ENCODE measurements at places on chromosomes 1 and 21.

- no peak for DNase-seq
Observed at GRCh38 chr1:176051902-176052518, 155.1 kb downstream of the COP1 start.

DNA sequence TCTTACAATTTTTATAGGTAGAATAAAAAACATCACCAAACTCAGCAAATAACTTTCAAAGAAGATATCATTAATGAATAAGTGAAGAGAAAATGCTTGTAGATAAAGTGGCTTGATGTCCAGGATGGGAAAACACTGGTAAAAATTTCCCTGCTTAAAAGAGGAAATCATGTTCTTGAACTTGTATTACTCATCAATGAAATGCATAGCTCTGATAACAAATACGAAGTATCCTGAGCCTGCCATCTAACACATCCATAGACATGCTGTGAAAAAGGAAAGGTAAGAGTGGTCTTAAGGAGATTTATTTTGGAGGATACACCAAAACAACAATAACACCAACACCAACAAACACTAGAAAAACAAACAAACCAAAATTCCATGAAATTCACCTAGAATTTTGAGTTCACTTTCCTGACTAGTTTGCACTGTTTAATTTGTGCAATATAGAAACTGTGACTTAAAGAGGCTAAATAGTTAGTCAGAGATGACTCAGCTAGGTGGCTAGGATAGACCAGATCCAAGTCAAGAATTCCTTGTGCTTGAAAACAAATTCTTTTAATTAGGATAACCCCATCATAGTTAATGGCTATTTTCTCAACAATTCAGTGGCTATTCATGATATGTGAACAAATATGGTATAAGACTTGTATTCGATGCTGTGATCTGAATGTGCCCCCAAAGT, 179.8 kb upstream of the KCNK2 start:
- DNase-seq: no peak

DNA sequence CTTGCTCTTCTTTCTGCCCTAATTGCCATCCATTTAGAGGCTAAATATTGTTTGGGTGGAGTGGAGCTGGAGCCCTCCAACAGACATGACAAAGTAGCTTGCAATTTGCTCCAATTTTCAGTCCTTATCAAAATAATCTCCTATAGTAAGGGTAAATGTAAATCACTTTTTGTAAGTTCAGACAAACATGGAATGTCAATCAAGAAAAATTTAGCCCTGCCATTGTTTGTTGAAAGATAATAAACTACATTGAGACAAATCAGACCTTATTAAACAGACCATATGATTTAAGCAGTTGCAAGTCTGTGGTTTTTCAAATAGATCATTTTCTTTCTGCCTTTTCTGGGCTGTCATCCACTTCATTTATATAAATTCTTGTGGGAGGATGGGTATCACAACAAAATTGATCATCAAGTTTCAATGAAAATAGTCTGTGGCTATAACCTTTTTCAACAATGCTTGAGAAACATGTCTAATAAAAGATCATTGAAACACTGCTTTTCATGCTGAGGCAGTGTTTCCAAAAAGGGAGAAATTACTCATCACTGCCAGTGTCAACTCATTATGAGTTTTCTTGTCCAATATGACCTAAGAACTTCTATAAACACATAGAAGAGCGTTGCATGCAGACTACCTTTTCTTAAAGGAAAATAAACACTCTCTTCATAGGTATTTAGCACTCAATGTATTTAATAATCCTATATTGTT, 1152.0 kb upstream of the B3GALT2 start:
- no peak for DNase-seq

GRCh38 chr1:18199462-18199861, 91.9 kb downstream of the IGSF21 start:
- no peak for DNase-seq

- DNase-seq: no peak
Observed at GRCh38 chr1:31425301-31426081, 12.5 kb downstream of the SERINC2 start.

DNA sequence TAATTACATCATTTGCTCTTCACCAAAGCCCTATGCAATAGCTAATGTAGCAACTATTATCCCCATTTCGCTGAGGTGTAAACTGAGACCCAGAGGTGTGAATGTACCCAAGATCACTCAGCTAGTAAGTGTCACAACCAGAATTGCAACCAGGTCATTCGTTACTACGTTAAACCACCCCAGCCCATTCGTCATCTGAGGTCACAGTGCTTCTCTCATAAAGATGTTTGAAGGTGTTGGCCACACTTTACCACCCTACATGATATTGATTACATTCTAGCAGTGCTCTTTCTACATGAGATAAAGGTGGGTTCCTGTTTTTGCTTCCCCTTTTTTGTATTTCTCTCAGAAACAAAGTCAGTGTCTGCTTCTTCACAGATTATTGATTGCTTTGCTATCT, 195.3 kb downstream of the ZBTB18 start:
- no peak for DNase-seq

DNA sequence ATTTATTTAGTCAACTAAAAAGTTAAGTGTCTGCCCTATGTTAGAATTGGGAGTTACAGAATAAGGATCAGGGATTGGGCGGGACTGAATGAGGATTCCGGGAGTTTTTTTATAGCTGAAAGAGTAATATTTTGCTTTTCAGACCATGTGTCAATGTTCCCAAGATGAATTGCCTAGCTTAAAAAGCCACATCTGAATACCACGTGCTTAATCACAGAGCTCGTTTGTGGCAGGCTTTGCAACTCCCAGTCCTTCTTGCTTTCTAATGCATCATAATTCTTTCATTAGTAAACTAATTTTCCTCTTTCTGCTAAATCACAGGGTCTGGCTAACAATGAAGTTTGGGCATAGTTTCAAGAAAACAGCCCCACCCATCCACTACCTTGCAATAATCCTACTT, 4.2 kb upstream of the BCL10 start:
- no peak for DNase-seq

- DNase-seq: no peak
Observed at GRCh38 chr1:54614024-54614423, 9.3 kb downstream of the FAM151A start.

DNA sequence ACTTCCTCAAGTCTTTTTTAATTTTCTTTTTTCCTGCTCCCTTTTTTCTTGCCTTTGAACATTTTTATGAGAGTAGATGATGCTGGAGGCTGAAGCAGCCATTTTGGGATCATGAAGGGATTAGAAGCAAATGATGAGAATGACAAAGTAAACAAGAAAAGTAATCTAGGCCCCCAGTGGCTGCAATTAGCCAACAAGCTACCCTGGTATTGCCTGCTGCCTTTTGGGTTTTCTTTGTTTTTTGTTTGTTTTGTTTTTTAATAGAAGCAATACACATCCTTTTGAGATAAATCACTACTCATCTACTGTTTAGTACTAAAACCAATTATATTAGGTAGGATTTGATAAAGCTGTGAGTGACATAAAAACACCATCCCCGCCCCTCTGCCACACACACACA, 280.7 kb upstream of the ADGRL2 start:
- DNase-seq: no peak

- no peak for DNase-seq
Observed at GRCh38 chr1:44505210-44505993, 100.3 kb downstream of the RNF220 start.

- DNase-seq: no peak
Observed at GRCh38 chr1:8569242-8569641, 248.2 kb downstream of the RERE start.

DNA sequence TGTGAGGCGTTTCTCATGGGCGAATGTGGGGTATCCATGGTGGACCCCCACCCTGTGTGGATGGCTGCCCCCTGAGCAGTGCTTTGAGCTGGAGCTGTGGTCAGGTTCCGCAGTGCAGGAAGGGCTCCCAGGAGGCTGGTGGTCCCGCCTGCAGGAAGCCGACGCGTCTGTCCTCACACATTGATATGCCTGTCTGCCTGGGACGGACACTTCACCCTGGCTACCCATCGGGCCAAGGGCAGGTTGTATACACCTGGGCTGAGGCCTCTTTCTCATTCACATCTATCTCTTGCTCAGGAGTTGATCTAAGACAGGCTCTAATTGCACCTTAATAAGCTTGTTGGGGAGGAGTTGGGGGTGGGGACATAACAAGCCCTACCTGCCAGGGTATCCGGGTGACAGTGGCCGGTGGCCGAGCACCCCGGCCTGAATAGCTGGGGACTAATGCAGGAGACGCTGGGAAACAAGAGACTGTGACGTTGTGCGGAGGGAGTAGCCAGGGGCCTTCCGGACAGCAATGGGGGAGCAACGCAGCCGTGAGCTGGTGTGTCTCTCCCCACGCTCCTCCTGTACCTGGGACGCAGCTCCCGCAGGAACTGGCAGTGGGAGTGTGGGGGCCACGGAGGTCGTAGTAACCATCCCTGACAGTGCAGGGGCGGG, 21.7 kb downstream of the PDXK start:
- no peak for DNase-seq

- no peak for DNase-seq
Observed at GRCh38 chr1:96207936-96208335, 513.6 kb upstream of the PTBP2 start.

DNA sequence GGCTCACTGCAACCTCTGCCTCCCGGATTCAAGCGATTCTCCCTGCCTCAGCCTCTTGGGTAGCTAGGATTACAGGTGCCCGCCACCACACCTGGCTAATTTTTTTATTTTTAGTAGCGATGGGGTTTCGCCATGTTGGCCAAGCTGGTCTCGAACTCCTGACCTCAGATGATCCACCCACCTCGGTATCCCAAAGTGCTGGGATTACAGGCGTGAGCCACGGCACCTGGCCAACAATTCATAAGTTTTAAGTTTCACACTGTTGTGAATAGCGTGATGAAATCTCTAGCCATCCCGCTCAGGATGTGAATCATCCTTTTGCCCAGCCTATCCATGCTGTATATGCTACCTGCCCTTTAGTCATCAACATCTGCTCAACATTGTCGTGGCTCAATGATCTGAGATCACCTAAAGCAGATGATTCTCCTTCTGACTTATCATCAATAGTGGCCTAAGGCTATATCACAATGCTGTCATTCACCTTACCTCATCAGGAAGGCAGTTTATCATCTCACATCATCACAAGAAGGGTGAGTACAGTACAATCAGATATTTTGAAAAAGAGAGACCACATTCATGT, 2.6 kb downstream of the PFDN2 start:
- no peak for DNase-seq

DNA sequence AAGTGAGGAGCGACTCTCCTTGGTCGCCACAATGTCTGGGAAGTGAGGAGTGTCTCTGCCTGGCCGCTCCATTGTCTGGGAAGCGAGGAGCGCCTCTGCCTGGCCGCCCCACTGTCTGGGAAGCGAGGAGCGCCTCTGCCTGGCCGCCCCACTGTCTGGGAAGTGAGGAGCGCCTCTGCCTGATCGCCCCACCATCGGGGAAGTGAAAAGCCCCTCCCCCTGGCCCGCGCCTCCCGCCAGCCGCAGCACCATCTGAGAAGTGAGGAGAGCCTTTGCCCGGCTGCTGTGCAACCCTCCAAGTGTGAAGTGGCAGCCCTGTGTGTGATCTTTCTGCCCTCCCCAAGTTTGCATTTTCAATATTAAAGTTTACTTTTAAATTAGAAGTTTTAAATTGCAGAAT, 95.0 kb upstream of the PPP2R5A start:
- DNase-seq: no peak

- no peak for DNase-seq
Observed at GRCh38 chr1:3548156-3548893, 63.0 kb downstream of the MEGF6 start.

GRCh38 chr1:76770979-76771378, 96.3 kb upstream of the ST6GALNAC5 start:
- DNase-seq: no peak

DNA sequence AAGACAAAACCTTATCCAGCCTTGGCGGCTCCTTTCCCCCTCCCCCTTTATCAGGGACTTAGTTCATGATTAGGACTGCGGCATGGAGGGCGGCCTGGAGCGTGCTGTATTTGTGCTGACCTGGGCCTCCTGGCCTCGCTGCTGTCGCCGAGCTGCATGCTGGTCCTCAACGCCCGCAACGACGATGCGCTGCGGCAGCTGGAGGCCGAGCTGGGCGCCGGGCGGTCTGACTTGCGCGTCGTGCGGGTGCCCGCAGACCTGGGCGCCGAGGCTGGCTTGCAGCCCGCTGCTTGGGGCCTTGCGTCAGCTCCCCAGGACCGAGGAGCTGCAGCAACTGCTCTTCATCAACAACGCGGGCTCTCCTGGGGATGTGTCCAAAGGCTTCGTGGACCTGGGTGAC, 70.9 kb downstream of the TM2D1 start:
- DNase-seq: no peak

- DNase-seq: peak; percentile 92
Observed at GRCh38 chr1:248825909-248826760, at the start of gene SH3BP5L. Gene SH3BP5L (minus strand): TSS chr1:248825915. CDS start chr1:248824935, 980 bp downstream.

DNA sequence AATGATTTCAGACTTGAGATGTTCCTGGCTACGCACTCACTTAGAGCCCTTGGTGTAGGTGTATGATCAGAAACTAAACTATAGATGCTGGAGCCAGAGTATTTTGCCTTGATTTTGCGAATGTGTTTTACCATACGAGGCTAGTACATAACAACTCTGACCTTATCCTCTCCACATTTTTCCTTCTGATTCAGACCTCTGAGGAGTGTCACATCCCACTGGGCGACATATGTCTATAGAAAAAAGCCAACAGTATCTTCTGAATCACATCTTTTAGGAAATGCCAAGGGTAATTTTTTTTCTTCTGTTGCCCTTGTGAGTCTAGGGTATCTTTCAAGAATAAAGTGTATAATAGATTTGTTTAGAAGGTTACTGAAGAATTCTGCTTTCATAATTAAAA, 49.6 kb downstream of the AK4 start:
- no peak for DNase-seq

DNA sequence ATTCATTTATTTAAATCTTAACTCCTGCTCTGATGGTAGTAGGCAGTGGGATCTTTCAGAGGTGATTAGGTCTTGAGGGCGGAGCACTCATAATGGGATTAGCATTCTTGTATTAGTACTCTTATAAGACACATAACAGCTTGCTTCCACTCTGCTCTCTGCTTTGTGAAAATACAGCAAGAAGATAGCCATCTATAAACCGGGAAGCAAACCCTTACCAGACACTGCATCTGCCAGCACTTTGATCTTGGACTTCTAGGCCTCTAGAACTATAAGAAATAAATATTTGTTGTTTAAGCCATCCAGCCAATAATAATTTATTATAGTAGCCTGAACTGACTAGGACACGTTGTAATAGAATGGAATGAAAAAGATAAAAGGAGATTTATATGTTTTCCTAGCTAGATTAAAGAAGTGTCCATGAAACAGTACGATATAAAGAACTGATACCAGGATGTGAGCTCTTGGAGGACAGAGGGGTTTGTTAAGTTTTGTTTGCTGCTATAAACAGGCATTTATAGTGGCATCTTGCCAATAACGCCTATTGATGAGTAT, 869.9 kb downstream of the MRPL39 start:
- DNase-seq: no peak

DNA sequence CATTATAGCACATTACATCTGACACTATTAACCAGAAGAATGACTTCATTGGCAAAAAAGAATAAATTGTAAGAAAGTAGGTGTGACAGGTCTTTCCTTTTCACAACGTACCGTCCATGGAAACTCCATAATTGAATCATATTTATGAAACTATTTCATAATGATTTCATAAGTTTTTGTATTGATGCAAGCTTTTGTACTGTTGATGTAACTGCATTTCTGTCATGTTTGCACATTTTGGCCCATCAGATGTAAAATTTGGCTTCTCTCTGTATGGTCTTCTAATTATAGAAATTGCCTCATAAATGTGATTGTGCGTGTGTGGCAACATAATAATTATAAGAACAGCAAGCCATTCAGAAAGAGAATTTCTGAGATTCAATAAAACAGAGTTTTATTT, 180.7 kb upstream of the ZNHIT6 start:
- no peak for DNase-seq

GRCh38 chr1:230070321-230071208, 3.5 kb downstream of the GALNT2 start:
- DNase-seq: no peak
